A673 (cell line): ENCODE measurements at places on chromosomes 1 and 21. TPM values are rescaled to one million over a fixed set of nuclear protein-coding genes. Genes with fewer than 3 reads are reported as not detected.

- H3K36me3 ChIP-seq, result no peaks in the 10 kb centered on the region
- no peak overlapping the region for H3K27ac ChIP-seq
- DNase-seq, result peak; percentile 44
- H3K4me3 ChIP-seq, result no peak overlapping the region
- H3K4me1 ChIP-seq, result no peaks in the 10 kb centered on the region
- H3K27me3 ChIP-seq, result no peaks in the 10 kb centered on the region
Measured at GRCh38 chr1:244603498-244603897, 49.4 kb upstream of the DESI2 start.

The CELA3A gene
- total RNA-seq, result not detected in 2 replicates

The RNU1-4 gene
- 1,866 and 1,908 TPM in 2 replicates for total RNA-seq

The REN gene
- total RNA-seq, result not detected in 2 replicates

DNA sequence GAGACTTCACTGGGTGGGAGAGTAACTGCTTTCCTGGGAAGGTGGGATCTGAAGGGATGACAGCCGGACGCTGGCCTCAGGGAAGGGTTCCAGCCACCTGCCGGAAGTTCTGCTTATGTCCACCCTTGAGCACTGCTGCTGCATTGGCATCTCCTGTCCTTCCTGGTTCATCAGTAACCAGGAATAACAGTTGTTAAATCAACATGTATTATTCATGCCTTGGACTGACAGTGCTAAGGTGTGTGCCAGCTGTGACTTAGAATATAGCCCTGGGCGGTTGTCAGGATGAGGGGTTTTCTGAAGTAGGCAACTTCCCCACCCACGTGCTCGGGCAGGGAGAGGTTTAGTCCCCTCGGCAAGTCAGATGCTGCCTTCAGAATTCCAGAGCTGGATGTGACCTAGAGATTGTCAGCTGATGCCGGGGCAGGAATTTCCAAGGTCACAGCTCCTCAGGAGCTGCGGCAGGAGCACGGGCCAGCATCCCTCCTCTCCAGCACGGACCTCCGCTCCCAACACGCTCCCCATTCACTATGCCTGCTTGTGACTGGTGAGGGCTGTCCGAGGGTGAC is 17.9 kb downstream of the CLDN14 start:
- H3K27ac ChIP-seq, result no peak overlapping the region
- DNase-seq, result no peak
- no peaks in the 10 kb centered on the region for H3K4me1 ChIP-seq
- H3K27me3 ChIP-seq, result no peaks in the 10 kb centered on the region

The CEP104 gene
- 47.9 and 50.8 TPM in 2 replicates for total RNA-seq

DNA sequence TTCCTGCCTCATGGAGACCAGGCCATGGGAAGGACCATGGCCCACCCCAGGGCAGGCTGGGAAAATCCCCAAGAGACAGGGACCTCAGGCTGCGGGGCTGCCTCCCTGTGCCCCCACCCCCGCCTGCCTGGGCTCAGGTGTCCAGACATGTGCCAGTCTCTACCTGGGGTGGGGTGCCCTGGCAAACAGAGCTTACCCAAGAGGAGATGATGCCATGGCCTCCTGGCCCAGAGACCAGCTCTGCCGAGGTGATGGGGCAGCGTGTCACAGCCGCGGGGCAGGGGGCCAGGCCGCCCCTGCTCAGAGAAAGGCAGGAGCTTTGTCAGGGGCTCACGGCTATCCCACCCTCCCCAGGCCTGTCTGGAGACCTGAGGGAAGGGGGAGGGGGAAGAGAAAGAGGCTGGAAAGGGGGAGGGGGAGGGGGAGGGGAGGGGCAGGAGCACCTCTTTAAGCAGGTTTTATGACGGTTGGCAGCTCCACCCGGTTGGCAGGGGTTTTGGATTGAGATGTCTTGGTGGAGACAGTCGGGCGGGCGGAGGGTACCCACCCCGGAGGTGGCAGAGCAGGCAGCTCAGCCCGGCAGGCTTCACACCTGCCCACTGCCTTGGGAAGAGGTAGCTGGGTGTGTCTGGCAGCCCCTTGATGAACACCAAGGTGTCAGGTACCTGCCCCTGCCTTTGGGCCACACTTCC is 101.5 kb upstream of the IFFO2 start:
- no peak overlapping the region for H3K27ac ChIP-seq
- no peaks in the 10 kb centered on the region for H3K36me3 ChIP-seq
- no peaks in the 10 kb centered on the region for H3K27me3 ChIP-seq
- peaks cover 36% of the 10 kb centered on the region for H3K4me1 ChIP-seq

The BRINP3 gene
- 0.76 TPM in 1 of 2 replicates, not detected in the other for total RNA-seq

GRCh38 chr1:209008586-209008985 is 574.9 kb upstream of the CAMK1G start:
- H3K36me3 ChIP-seq, result no peaks in the 10 kb centered on the region
- H3K27ac ChIP-seq, result no peak overlapping the region
- H3K27me3 ChIP-seq, result no peaks in the 10 kb centered on the region
- DNase-seq, result no peak
- no peaks in the 10 kb centered on the region for H3K4me1 ChIP-seq

The PEAR1 gene
- total RNA-seq, result 0.35 and 0.52 TPM in 2 replicates

GRCh38 chr1:31757204-31757679 is 6.9 kb downstream of the ADGRB2 start:
- DNase-seq, result no peak
- H3K27ac ChIP-seq, result no peak overlapping the region
- H3K4me3 ChIP-seq, result no peak overlapping the region
- H3K36me3 ChIP-seq, result no peaks in the 10 kb centered on the region

DNA sequence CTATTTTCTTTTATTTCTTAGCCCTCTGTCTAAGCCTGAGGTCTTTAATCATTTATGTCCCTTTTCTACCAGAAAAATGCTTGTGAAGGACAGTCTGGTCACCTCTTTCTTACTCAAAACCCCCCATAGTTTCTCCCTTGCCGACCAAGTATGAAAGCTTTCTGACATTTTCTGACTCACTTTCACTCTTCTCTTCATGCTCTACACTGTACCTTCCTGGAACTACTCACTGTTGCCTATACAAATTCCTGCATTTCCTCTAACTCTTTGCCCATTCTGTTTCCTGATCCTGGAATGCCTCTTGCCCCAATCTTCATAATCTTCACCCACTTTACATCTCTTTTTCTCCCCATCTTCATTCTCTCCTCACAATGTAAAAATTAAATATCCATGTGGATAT is 380.0 kb downstream of the HHIPL2 start:
- H3K36me3 ChIP-seq, result no peaks in the 10 kb centered on the region
- no peak overlapping the region for H3K4me3 ChIP-seq
- no peak overlapping the region for H3K27ac ChIP-seq

The ZBTB7B gene
- total RNA-seq, result 19.2 and 21.8 TPM in 2 replicates

The S100PBP gene
- total RNA-seq, result 66.1 and 69.3 TPM in 2 replicates

The MIXL1 gene
- total RNA-seq, result 0.39 TPM in 1 of 2 replicates, not detected in the other

DNA sequence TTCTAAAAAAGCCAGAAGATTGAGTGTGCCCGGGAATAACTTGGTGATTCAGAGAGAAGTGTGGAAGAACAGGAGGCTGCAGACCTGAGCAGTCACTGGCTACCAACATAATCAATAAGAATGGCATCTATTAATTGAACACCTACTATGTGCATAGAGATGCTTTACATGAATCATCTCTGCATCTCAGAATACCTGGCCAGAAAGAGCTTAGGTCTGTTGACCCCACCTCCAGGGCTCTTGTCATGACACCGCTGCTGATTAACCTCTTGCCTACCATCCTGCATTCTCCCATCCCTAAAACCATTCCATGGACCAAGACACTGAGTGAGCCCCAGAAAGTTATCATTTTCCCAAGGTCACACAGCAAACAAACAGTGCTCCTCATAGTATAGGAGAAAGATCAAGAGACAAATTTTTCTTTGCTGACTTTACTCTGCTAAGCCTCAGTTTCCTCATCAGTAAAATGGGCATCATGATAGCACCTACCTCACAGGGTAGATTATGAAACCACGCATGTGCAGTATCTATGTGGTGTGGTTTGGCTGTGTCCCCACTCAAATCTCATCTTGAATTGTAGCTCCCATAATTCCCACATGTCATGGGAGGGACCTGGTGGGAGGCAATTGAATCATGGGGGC is 16.3 kb upstream of the PINK1 start:
- no peak overlapping the region for H3K4me3 ChIP-seq
- no peaks in the 10 kb centered on the region for H3K4me1 ChIP-seq
- DNase-seq, result no peak

DNA sequence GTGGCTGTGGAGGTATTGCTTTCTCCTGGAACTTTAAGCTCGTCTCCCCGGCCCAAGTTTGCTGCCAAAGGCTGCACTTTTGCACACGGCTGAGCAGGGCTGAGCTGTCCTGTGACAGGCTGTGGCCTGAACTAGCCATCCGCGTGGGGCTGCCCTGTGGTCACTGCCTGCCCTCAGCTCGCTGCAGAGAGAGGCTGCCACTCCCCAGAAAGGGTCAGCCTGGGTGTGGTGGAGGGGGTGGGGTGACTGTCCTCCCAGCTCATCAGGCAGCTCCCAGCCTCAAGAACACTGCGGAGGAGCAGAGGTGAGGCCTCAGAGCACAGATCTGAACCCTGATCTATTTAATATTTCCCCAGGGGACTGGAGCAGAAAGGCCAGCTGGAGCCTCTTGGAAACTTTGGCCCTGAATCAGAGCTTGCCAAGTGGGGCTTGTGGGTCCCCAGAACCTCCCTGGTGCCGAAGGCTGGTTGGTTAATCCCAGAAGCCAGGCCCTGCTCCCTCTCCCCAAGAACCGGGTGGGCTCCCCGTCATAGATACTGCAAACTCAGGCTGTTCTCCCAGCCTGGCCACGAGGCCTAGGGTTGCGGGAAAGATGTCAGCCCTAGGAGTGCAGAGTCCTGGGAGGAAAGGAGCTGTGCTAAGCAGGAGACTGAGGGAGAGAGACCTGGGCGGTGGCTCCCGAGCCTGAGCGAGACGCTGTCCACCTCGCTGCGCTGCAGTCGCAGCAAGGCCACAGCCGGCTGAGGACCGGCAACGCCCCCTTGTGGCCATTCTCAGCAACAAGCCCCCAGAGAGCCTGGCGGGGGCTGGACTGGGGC is 125.1 kb upstream of the IPO9 start:
- peak; percentile 87 for DNase-seq
- H3K27ac ChIP-seq, result no peak overlapping the region
- no peaks in the 10 kb centered on the region for H3K36me3 ChIP-seq
- no peak overlapping the region for H3K4me3 ChIP-seq
- peaks cover 30% of the 10 kb centered on the region for H3K4me1 ChIP-seq

GRCh38 chr21:17435565-17436543 is 77.0 kb upstream of the CXADR start:
- no peak overlapping the region for H3K27ac ChIP-seq
- no peak for DNase-seq
- no peaks in the 10 kb centered on the region for H3K4me1 ChIP-seq
- no peak overlapping the region for H3K4me3 ChIP-seq
- H3K36me3 ChIP-seq, result no peaks in the 10 kb centered on the region

DNA sequence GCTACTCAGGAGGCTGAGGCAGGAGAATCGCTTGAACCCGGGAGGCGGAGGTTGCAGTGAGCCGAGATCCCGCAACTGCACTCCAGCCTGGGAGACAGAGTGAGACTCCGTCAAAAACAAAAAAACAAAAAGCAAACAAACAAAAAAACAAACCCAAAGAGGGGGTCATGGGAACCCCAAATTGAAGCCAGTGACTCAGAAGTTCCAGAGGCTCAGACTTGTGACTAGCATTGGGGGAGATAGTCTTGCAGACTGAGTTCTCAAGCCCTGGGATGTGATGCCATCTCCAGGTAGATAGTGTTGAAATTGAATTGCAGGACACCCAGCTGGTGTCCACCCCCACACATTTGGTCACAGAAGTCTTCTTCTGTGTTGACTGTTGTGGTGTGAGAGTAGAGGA is 24.9 kb upstream of the ENO1 start:
- H3K4me3 ChIP-seq, result no peak overlapping the region
- no peaks in the 10 kb centered on the region for H3K27me3 ChIP-seq
- H3K27ac ChIP-seq, result no peak overlapping the region
- H3K36me3 ChIP-seq, result no peaks in the 10 kb centered on the region

The TNFRSF9 gene
- 1.4 and 1.8 TPM in 2 replicates for total RNA-seq

GRCh38 chr21:30189773-30190172 is 23.2 kb upstream of the CLDN17 start:
- H3K27me3 ChIP-seq, result no peaks in the 10 kb centered on the region
- DNase-seq, result no peak
- no peaks in the 10 kb centered on the region for H3K36me3 ChIP-seq
- H3K27ac ChIP-seq, result no peak overlapping the region
- no peaks in the 10 kb centered on the region for H3K4me1 ChIP-seq

The RNF186 gene
- total RNA-seq, result not detected in 2 replicates
